Glutamatergic neuron (in vitro differentiated cells): ENCODE measurements at places on chromosomes 12 and 14. TPM values are rescaled to one million over a fixed set of nuclear protein-coding genes. Genes with fewer than 3 reads are reported as not detected.

GRCh38 chr14:54564868-54565784 lies 1.8 kb upstream of the SAMD4A start:
- DNase-seq, result peak; percentile 64

The ASCL1 gene
- total RNA-seq, result not detected

GRCh38 chr12:57216921-57217879 lies 606 bp downstream of the NXPH4 start:
- DNase-seq, result no peak

The ACAD10 gene
- 35.9 TPM for total RNA-seq

- DNase-seq, result no peak
Observed at GRCh38 chr12:45336762-45337596, 121.1 kb downstream of the ANO6 start.

The ABCD2 gene
- 4.2 TPM for total RNA-seq

The GUCY2C gene
- total RNA-seq, result not detected

- no peak for DNase-seq
Observed at GRCh38 chr12:58925111-58925611, 4.9 kb upstream of the LRIG3 start.

- no peak for DNase-seq
Observed at GRCh38 chr12:45464699-45465098, 248.8 kb downstream of the ANO6 start.

DNA sequence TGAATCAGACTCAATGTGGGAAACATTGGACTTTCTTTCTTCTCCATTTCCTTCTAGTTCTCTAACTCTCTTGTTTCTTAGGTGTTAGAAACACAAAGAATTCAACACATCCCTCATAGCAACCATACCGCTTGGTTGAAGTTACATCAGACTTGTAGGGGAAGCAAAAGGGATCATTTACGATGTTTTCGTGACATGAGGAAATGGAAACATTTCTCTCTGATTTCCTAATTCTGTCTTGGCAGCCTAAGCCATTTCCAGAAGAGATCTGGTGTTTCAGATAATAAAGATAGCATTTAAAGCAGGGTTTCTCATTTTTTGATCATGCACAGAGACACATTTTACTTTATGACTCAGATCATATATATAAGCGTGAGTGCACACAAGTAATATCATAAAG lies 202.0 kb downstream of the TMEM132C start:
- DNase-seq, result no peak

The DBX2 gene
- not detected for total RNA-seq

The PIK3C2G gene
- not detected for total RNA-seq

The TMPRSS12 gene
- not detected for total RNA-seq

The TAC3 gene
- 0.74 TPM for total RNA-seq

The TAS2R9 gene
- not detected for total RNA-seq
